Renal cortical epithelial cell (primary cell): ENCODE measurements at places on chromosomes 16 and 17. TPM values are rescaled to one million over a fixed set of nuclear protein-coding genes. Genes with fewer than 3 reads are reported as not detected.

The AARS1 gene
- total RNA-seq = 97.6 and 182 TPM in 2 replicates

The PROCA1 gene
- 0.17 and 1.1 TPM in 2 replicates for total RNA-seq

The ALOXE3 gene
- total RNA-seq = 0.17 TPM in 1 of 2 replicates, not detected in the other

The ABCC11 gene
- total RNA-seq = 0.05 TPM in 1 of 2 replicates, not detected in the other

The KRTAP4-6 gene
- total RNA-seq = not detected in 2 replicates

The ERCC4 gene
- 7.8 and 10.2 TPM in 2 replicates for total RNA-seq

The LITAF gene
- 52.6 and 59.2 TPM in 2 replicates for total RNA-seq

The GAN gene
- total RNA-seq = 11.6 and 12.5 TPM in 2 replicates

The RFWD3 gene
- total RNA-seq = 26.1 and 28.5 TPM in 2 replicates

The TAOK2 gene
- total RNA-seq = 52.4 and 80.9 TPM in 2 replicates

The DPEP3 gene
- total RNA-seq = not detected in 2 replicates

The ZFP3 gene
- 1.6 and 4.9 TPM in 2 replicates for total RNA-seq

The NOL3 gene
- 26.2 and 27.1 TPM in 2 replicates for total RNA-seq

The COA3 gene
- total RNA-seq = 81.1 and 89.7 TPM in 2 replicates

The TBC1D3C gene
- total RNA-seq = not detected in 2 replicates

The PRRT2 gene
- 0.25 and 0.35 TPM in 2 replicates for total RNA-seq

The KSR1 gene
- 2.4 and 29.3 TPM in 2 replicates for total RNA-seq

The CES4A gene
- 2.1 and 13.6 TPM in 2 replicates for total RNA-seq

The ASGR1 gene
- total RNA-seq = 0.60 and 0.87 TPM in 2 replicates

The HMOX2 gene
- total RNA-seq = 71.0 and 97.9 TPM in 2 replicates

The CDC6 gene
- total RNA-seq = 2.6 and 19.1 TPM in 2 replicates

The SDR42E2 gene
- total RNA-seq = not detected in 2 replicates
